Bronchial epithelial cell (primary cell): ENCODE measurements at places on chromosomes 2 and 18.
A peak's percentile ranks its signal among the peaks of the same experiment; 100 is the strongest.

- DNase-seq: no peak
Measured at GRCh38 chr2:234339501-234339900, 157.4 kb downstream of the ARL4C start.

- no peak for DNase-seq
Measured at GRCh38 chr2:210541290-210541902, 15.0 kb upstream of the CPS1 start.

DNA sequence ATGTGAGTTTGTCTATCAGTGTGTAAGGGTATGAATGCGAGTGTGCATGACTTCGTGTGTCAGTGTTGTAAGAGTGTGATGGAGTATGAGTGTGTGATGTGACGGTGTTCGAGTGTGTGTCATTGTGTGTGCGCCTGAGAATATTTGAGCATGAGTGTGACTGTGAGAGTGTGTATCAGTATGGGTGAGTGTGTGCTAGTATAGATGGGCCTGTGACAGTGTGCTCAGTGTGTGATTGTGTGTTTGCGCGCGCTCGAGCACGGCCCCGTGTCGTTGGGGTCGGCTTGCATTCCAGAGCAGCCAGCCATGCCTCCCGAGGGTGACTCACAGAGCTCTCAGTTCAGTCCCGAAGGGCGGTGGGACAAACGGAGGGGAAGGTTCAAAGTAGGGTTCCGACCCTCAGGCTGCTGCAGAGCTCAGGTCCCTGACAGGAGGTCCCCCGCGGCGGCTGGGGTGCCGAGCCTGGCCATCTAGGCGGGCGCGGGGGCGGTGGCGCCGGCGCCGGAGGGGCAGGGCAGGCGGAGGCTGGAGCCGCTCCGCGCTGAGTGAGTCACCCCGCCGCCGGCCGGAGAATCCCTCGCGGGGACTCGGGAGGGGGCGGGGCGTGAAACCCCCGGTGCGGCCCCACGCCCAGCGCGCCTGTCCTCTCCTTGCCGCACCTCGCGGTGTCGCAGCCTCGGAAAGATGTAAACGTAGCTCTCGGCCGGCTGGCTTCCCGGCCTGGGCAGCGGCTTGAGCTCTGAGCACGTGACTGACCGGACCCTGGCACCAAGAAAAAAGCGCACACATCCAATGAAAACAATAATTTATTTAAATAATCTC, 3.8 kb downstream of the DLX2 start:
- peak; percentile 50 for DNase-seq

- DNase-seq: no peak
Measured at GRCh38 chr2:30730736-30731647, 76.3 kb downstream of the CAPN13 start.

GRCh38 chr18:48877941-48878340, 72.8 kb downstream of the SMAD7 start:
- no peak for DNase-seq

GRCh38 chr18:49845629-49846360, 32.5 kb upstream of the ACAA2 start:
- DNase-seq: no peak

DNA sequence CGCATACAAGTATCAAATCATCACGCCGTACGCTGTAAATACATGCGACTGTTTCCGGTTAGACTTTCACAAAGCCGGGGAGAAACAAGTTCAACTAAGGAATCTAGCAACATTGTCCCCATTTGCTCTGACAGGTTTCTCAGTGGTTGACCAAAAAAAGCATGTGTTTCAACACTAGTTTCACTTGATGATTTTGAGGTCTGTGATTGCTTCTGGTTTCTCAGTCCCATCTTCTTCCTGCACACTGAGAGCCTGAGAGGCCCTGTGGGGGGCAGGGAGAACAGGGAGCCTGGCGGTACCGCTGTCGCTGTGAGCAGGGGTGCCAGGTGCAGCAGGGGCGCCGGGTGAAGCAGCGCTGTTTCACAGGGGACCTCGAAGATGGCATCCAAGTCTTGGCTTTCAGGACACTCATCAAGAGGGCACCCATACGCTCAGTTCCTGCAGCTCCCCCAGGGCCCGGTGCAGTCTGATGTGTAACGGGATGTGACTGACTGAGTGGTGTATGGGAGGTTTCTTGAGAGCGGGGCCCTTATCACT, 270.9 kb downstream of the TWIST2 start:
- DNase-seq: no peak

GRCh38 chr2:149739883-149740265, 152.3 kb upstream of the MMADHC start:
- DNase-seq: peak; percentile 56

- no peak for DNase-seq
Measured at GRCh38 chr2:155980941-155981560, 351.5 kb downstream of the NR4A2 start.

- no peak for DNase-seq
Measured at GRCh38 chr2:68345129-68345875, 19.8 kb upstream of the PLEK start.

GRCh38 chr2:30230497-30231211, 680 bp upstream of the LBH start:
- no peak for DNase-seq

DNA sequence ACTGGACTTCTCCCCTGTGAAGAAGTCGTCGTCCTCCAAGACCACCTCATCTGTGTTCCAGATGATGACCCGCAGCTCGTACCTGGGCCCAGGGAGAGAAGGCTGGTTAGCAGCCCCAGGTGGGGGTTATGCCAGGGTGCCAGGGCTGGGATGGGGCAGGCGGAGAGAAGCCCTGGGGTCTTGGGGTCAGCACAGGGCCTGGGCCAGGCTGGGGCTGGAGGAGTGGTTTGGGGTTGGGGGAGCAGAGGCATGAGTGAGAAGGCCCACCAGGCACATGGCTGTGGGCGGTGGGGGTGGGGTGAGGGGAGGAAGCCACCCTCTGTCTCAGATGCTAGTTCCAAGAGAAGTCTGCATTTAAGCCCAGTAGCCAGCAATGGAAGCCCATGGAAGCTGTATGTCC, 15.8 kb downstream of the OTOF start:
- DNase-seq: no peak

DNA sequence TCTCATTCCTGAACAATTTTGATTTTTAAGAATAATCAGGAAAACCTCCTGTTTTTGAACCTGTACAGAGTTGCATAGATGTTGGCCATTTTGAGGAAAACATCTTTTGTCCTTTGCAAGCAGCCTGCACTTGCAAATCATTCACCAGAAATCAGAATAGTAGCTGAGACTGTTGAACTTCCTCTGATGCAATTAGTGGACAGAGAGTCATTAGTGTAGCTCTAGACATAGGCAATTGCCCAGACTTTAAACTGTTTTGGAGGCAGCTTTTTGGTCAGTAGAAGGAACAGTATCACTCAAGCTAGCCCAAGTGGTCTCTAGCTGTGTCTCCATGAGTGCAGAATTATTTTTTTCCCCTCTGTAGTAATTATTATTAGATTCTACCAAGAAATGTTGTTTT, 326.1 kb downstream of the PIK3C3 start:
- no peak for DNase-seq

DNA sequence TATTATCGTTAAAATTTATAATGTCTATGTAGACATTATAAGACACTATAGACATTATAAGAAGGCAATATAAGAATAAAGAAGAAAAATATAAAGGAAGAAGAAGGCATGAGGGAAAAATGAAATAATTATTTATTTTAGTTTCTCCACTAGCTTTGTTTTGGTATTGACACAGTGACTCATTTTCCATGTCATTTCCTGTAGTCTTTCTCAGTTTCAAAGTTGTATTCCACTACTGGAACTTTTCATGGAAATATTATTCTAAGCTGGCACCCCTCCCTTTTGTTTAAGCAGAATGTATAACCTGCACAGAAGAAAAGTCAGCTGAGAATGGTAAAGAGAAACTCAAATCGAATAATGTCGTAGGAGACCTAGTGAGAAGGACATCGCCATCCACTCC, 234.2 kb upstream of the NETO1 start:
- peak; percentile 32 for DNase-seq

DNA sequence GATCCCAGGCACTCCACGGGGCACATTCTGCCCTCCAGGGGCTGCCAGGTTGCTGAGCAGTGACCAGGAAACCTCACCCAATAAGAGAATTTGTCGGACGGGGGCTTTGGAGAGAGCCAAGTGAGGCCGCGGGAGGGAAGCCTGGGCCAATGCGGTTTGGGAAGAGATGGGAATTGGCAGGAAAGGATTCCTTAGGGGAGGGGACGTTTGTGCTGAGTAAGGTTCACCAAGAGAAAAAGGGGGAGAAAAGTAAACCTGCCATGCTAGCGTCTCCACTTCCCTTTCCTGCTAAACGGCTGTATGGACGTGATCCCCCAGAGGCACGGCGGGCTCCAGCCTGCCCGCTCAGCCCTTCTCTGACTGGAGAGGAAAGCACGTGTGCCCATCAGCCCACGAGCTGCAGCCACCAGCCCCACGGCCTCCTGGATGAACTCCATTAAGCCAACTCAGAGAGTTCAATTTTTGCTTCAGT, 194.4 kb upstream of the ID2 start:
- peak; percentile 17 for DNase-seq

DNA sequence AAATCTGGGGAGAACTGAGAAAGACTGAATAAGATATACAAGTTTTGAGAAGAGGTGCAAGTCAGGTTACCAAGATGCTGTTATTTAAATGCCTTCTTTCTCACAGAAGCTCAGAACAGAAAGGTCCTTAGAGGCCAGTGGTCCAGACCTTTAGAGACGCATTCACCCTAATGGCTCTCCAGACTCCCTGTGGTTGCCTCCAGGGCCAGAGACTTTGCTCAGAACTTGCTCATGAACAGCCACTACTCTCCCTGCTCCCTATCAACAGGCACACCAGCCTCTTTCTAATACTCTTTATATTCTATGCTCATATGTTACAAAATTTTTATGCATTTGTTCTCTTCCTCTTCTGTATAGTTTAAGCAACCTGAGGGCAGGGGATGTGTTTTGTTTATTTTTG, 349.0 kb upstream of the TNP1 start:
- no peak for DNase-seq

DNA sequence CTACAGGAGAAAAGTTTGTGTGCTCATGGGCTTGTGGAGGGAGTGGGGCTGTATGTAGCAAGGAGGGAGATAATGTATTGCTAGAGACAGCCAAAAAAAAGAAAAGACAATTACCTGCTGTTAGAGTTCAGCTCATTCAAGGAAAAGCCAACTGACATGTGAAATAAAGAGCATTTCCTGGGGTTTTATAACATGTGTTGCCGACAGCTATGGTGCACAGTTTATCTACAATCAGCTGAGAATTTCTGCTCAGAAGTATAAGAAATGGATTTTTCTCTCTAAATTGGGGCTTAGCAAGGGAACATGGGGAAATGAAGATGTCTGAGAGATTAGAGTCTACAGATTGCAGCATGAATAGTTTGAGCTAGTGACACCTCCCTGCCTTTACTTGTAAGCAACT, 674.1 kb downstream of the SUCLG1 start:
- DNase-seq: no peak

GRCh38 chr2:226407135-226407534, 392.5 kb downstream of the IRS1 start:
- no peak for DNase-seq

GRCh38 chr18:79889569-79889968, 61.9 kb downstream of the SLC66A2 start:
- no peak for DNase-seq

GRCh38 chr2:148982282-148982681, 56.2 kb upstream of the LYPD6B start:
- DNase-seq: no peak

GRCh38 chr2:125901278-125901677, 754.7 kb upstream of the GYPC start:
- DNase-seq: no peak

GRCh38 chr2:190698895-190699294, 50.0 kb downstream of the NAB1 start:
- DNase-seq: no peak

DNA sequence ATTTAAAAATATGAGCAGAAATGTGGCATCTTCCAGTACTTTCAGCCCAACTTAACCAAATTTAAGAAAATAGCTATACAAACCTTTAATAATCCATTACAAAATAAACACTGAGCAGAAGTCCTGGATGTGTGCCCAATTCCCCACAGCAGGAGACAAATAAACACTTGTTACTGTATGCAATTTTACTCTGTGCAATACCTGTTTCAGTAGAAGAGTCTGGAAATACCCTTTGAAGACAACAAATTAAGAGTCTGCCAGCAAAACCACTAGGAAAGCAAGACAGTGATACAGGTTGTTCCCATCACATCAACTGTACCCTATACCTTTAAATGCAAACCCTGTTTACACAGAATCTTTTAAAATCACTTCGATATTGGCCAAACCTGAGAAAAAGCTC, 41.4 kb upstream of the RNU4ATAC start:
- DNase-seq: peak; percentile 67

DNA sequence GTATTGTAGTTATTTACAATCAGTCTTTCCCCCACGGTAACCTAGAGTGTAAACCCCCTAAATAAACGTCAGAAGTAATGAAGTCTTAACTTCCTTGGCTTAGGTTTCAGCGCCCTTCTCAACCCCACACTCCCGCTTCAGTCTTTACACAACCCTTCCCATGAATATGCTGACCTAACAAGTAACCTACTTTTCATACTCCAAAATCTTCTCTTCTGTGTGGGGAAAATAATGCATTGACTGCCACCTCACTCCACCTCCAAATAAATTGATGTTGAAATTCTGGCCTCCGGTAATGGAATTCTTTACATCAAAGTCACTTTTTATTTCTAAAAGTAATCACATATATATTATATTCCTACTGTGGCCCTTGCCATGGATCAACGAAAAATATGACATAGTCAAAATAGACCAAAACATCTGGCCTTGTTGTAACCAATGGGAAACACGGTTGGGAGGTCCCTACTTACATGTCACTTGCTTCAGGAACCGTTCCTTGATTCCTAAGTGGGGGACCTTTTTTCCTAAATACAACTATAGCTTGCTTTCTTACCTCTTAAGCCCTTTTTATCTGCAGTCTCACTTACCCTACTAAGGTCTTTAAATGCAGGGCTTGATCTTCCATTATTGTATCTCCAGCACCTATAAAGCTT, 961 bp downstream of the GEN1 start:
- no peak for DNase-seq

- peak; percentile 68 for DNase-seq
Measured at GRCh38 chr2:46296840-46297545, at the start of gene EPAS1. TSS of gene EPAS1 (plus strand) at chr2:46297407. CDS start at chr2:46297912, 505 bp downstream.

GRCh38 chr18:40485318-40485717, 1469.7 kb upstream of the PIK3C3 start:
- DNase-seq: peak; percentile 43

GRCh38 chr18:34461266-34461665, 236.6 kb upstream of the NOL4 start:
- no peak for DNase-seq

GRCh38 chr2:162840598-162841246, 2.2 kb upstream of the KCNH7 start:
- peak; percentile 72 for DNase-seq

GRCh38 chr2:5691985-5692529, at the start of gene SOX11:
TSS of gene SOX11 (plus strand) at chr2:5692384. CDS start at chr2:5692722, 338 bp downstream.
- no peak for DNase-seq
